ENCODE measurements at places on chromosomes 12 and 14.

GRCh38 chr14:71115821-71116567, 208.7 kb downstream of the PCNX1 start:
- DNase-seq, result no peak

GRCh38 chr14:75426332-75427125, 1.3 kb upstream of the JDP2 start:
- peak; percentile 85 for DNase-seq

- no peak for DNase-seq
Observed at GRCh38 chr14:32786886-32787285, 151.8 kb upstream of the NPAS3 start.

DNA sequence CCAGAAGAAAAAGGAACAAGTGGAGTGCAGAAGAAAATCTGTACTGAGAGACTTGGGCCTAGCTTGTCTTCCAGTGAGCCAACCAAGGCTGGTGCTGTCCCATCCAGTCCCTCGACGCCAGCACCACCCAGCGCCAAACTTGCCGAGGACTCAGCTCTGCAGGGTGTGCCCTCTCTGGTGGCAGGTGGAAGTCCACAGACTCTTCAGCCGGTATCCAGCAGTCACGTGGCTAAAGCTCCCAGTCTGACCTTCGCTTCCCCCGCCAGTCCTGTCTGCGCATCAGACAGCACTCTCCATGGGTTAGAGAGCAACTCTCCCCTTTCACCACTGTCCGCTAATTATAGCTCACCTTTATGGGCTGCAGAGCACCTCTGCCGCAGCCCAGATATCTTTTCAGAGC, 15.6 kb downstream of the CIPC start:
- no peak for DNase-seq

- peak; percentile 72 for DNase-seq
Observed at GRCh38 chr12:54404061-54405004, 14.7 kb downstream of the ITGA5 start.

DNA sequence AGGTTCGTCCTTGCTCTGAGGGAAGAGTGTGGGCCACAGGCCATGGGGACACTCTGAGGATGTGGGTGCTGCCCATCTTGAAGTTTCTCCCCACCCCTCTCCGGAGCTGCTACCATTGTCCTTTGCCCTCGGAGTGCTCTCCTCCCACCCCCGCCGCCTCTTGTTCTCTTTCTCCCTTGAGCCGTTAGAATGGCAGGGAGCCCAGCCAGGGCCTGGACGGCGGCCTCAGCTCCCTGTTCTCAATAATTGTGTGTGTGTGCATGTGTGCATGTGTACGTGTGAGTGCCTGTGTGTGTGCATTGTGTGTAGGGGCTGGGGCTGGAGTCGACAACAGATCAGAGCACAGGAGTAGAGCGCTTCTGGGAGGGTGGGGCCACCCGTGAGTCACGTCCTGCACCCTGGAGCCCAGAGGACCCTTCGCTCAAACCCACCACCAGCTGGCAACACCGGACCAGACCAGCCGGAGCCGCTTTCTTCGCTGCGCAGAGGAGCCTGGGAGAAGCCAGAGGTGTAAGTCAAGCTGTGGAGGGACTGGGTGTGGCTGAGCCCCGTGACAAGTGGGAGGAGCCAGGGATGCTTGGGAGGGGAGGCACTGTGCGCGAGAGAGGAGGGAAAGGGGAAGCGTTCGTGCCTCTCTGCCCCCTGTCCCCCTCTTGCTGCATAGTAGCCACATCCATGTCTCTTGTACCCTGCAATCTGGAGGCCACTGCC, 25.9 kb upstream of the KCNA5 start:
- DNase-seq, result no peak

DNA sequence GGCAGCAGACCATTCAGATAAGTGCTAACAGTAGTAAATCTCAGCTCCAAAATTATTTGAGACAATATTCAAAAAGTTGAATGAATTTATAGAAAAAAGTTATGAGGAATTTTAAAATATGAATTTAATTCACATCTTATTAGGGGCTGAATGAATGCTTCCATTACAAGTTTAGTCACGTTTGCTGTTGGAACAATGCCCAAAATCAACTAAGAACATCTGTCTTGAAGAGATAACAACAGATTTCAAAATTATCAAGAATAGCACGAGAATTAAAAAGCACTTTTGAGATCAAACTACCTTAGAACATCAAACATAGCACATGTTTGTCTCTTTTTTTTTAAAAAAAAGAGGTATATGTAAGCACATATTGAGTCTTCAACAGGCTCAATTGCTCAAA, 115.4 kb upstream of the PPFIA2 start:
- DNase-seq, result no peak

DNA sequence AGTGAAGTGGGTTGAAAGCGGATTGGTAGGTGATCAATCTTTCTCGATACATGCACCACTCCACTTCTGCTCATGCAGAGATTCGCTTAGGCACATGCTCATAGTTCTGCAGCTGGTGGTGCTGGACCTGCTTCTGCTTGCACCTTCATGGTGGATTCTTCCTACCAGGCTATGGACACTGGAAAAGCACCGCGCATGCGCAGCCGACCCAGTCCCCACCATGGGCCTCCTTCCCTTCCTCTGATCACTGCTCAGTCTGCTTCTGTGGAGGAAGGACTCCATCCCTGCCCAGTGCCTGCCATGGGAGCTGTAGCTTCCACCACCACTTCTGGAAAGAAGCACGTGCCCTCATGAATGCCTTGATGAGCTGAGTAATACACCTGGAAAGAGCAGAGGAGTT, 61.8 kb upstream of the PTPRQ start:
- DNase-seq, result no peak

GRCh38 chr12:111841236-111841749, 735 bp upstream of the MAPKAPK5 start:
- no peak for DNase-seq

Data from suppressor macrophage treated with lipopolysaccharide for 1 hour (primary cell).